ENCODE measurements at places on chromosomes 5 and 9. TPM values are rescaled to one million over a fixed set of nuclear protein-coding genes. Genes with fewer than 3 reads are reported as not detected.

DNA sequence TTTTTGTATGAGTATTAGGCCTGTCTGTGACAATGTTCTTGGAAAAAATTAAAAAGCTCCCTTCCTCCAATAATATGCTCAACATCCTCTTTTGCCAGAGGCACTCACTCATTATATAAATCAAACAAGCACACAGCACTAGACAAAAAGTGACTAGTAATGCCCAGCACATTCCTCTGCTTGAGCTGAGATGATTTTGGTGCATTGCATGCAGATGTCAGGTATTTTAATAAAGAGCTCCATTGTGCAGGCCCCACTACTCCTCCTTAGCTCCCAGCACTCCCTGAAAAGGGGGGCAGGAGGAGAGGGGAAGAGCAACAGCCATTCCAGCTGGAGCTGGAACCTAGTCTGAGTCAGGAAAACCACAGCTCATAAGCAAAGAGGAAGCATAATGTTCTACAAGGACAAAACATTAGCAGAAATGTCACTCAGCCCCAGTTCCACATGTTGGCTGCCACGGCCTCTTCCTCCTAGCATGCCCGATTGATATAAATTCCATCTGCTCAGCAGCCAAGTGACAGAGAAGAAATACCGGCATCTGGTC, 348.5 kb downstream of the BNC2 start:
- H3K4me3 ChIP-seq, result no peak overlapping the region
- H3K4me1 ChIP-seq, result peaks cover 14% of the 10 kb centered on the region
- H3K36me3 ChIP-seq, result no peaks in the 10 kb centered on the region
- DNase-seq, result peak; percentile 10
- H3K27ac ChIP-seq, result peak overlapping the region; percentile 72

- no peak overlapping the region for H3K4me3 ChIP-seq
- no peak for DNase-seq
- H3K27me3 ChIP-seq, result no peaks in the 10 kb centered on the region
- H3K4me1 ChIP-seq, result peaks cover 7% of the 10 kb centered on the region
- no peak overlapping the region for H3K27ac ChIP-seq
Observed at GRCh38 chr5:68657055-68657961, 436.5 kb upstream of the SLC30A5 start.

- DNase-seq, result no peak
- peaks cover 9% of the 10 kb centered on the region for H3K4me1 ChIP-seq
- no peak overlapping the region for H3K27ac ChIP-seq
- no peak overlapping the region for H3K4me3 ChIP-seq
- no peaks in the 10 kb centered on the region for H3K27me3 ChIP-seq
Observed at GRCh38 chr5:36691696-36692371, 85.4 kb downstream of the SLC1A3 start.

DNA sequence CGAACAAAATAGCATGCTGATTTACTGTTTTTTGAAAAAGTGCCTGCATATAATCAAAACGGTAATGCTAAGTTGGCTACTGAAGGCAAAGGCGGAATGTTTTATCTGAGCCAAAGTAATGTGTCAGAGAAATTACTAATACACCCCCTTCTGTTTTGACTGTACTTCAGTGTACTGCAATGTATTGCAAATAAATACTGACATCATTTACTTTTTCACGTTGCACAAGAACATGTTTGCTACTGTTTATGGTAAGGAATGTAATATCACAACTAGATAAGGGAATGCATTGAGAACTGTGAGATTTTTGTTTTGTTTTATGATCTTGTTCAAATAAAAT, 813 bp upstream of the AGTPBP1 start:
- no peaks in the 10 kb centered on the region for H3K36me3 ChIP-seq
- peak overlapping the region; percentile 81 for H3K4me3 ChIP-seq
- peaks cover 5% of the 10 kb centered on the region for H3K4me1 ChIP-seq
- H3K27ac ChIP-seq, result peak overlapping the region; percentile 94
- no peak for DNase-seq

DNA sequence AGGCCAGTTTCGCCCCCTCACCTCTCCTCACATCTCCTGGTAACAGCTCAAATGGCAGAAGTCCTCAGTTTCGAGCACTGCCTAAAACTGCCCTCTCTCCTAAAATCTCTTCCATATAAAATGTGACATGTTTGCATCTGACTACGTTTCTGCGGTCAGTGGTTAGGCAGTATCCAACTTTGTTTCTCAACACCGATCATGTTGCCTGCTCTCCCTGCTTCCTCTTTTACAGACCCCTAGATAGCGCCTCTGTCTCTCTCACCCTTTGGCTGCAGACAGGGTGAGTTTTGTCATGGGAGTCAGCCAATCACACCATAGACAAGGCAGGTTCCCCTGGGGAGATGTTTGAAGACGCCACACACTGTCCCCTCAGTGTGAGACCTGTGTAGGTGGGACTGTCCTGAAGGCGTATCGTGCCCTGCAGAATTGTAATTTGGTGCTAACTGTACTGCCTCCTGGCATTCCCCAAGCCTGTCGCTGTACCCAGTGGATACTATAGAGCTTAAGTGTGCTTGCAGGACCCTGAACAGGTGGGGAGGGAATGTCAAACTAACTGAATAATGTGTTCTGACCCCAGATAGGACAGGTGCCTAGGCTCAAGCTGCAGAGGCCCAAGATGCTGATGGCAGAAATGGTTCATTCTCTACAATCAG, 1.1 kb downstream of the HEXB start:
- no peaks in the 10 kb centered on the region for H3K36me3 ChIP-seq
- H3K4me1 ChIP-seq, result peaks cover 9% of the 10 kb centered on the region
- H3K27ac ChIP-seq, result peak overlapping the region; percentile 23
- DNase-seq, result no peak
- peak overlapping the region; percentile 86 for H3K4me3 ChIP-seq

- no peak overlapping the region for H3K4me3 ChIP-seq
- no peaks in the 10 kb centered on the region for H3K4me1 ChIP-seq
Observed at GRCh38 chr9:125325826-125326225, 64.2 kb downstream of the GAPVD1 start.

Gene ADAMTS6
- total RNA-seq, result 21.0 TPM

Data from hepatocyte (in vitro differentiated cells).